ENCODE measurements at places on chromosomes 7 and 10.
A peak's percentile ranks its signal among the peaks of the same experiment; 100 is the strongest.

DNA sequence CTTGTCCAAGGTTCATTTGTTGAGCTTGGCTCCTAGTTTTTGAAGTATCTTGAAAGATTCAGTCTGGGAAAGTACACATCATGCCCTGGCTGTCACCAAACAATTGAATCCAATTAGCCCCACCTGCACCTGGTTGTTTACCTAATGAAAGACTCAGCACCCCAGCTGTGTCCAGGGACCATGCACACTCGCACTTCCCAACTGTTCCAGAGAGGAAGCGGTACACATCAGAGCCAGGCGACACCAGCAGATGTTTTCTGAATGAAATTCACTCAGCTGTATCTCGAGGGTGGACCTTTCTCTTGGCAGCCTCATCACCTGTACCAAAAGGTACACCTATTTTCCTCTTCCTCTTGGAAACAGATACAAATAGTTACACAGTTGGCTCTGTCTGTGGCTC lies 216.4 kb upstream of the LRGUK start:
- H3K36me3 ChIP-seq: no peaks in the 10 kb centered on the region
- H3K27ac ChIP-seq: no peak overlapping the region
- no peaks in the 10 kb centered on the region for H3K27me3 ChIP-seq
- H3K4me3 ChIP-seq: no peak overlapping the region
- DNase-seq: no peak

DNA sequence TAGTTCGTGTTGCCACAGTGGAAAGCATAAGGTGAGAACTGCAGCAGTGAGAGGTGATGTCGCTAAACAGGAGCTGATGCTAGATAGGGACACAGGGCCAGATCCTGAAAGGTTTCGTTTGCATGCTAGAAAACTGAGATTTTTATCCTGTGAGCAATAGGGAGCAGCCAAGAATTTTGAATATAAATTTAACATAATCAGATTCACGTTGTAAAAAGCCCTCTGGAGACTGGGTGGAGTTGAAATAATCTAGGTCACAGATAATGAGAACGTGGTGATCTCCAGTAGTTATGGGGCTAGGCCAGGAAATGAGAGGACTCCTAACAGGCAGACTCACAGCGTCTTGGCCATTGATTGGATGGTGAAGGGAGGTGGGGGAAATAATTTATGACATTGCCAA lies 92.1 kb upstream of the IMMP2L start:
- no peaks in the 10 kb centered on the region for H3K27me3 ChIP-seq
- H3K4me1 ChIP-seq: no peaks in the 10 kb centered on the region
- H3K36me3 ChIP-seq: no peaks in the 10 kb centered on the region

DNA sequence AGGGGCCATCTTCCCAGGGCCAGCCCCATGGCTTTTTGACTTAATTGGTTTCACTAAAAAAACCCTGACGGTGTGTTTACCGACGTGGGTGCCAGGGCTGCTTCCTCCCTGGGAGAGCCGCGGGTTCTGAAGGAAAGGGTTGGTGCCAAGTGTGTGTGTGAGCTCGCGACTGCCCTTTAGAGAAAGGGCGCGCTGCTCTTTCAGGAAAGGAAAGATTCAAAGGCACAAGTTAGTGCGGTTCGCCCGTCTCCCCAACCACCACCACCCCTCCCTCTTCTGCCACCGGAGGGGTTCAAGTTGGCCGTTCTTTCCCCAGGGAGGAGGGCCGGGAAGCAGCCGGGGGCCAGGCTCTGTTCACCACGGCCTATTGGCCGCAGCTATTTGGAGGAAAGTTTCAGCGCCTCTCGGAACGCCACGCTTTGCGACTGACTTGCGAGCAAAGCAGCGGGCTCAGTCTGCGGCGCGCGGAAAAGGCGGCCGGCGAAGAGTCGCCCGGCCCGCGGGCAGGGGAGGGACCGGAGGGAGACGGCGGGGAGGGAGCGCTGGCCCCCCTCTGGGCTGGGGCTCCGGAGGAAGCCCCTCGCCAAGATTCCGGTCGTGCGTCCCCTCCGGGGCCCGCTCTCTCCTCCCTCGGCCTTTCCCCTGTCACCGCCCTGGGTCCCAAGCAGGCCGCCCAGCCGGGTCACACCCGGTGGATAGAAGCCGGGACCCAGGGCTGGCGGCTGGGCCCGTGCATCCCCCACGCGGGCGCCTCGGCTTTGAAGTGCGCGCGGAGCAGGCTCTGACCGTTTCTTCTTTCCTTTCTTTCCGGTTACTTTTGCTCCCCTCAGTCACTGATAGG lies 165.9 kb upstream of the PPP1R3A start:
- H3K27ac ChIP-seq: no peak overlapping the region
- H3K27me3 ChIP-seq: peaks cover 28% of the 10 kb centered on the region
- H3K36me3 ChIP-seq: no peaks in the 10 kb centered on the region
- H3K4me3 ChIP-seq: peak overlapping the region; percentile 87

- peak; percentile 65 for DNase-seq
- no peaks in the 10 kb centered on the region for H3K27me3 ChIP-seq
- peak overlapping the region; percentile 7 for H3K27ac ChIP-seq
- H3K4me3 ChIP-seq: no peak overlapping the region
- peaks cover 2% of the 10 kb centered on the region for H3K36me3 ChIP-seq
These were observed 45.1 kb downstream of the AMZ1 start for GRCh38 chr7:2732959-2733584.

DNA sequence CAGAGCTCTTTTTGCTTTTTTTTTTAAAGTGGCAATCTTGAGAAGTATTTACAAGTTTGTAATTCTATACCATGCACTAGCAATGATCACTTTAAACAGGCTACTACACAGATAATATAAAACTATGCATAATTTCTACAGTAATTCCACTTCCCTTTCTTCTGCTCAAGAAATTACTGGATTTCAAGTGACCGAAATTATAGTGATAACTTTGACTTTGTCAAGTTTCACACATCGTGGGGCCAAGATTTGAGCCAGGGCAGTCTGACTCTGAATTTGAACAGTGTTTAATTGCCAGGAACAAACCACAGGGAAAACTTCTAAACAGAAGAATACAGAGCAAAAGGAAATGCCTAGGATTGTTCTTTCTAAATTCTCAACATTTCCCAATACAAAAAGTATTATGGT lies 288.3 kb upstream of the MKLN1 start:
- H3K4me1 ChIP-seq: no peaks in the 10 kb centered on the region
- H3K27me3 ChIP-seq: no peaks in the 10 kb centered on the region
- peak; percentile 38 for DNase-seq
- no peak overlapping the region for H3K27ac ChIP-seq
- H3K36me3 ChIP-seq: no peaks in the 10 kb centered on the region
- no peak overlapping the region for H3K4me3 ChIP-seq

DNA sequence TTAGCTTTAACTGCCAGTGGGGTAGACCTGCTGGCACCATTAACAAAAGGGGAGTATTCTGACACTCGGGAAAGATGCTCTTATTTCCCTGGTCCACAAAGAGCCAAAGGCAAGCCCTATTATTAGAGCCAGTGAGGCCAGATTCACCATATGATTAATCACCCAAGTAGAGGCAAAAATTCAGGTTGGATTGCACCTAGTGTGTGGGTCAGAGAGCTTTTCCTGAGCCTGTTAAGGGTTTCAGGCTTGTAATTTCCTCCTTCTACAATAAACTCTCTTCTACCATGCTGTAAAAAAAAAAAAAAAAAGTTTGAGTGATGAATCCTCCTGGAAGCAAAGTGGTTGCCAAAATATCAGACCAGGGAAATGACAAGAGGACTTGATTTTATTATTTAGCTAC lies 163.5 kb downstream of the MBL2 start:
- H3K36me3 ChIP-seq: no peaks in the 10 kb centered on the region
- H3K27me3 ChIP-seq: no peaks in the 10 kb centered on the region
- H3K27ac ChIP-seq: no peak overlapping the region
- no peaks in the 10 kb centered on the region for H3K4me1 ChIP-seq
- DNase-seq: no peak
- H3K4me3 ChIP-seq: no peak overlapping the region

DNA sequence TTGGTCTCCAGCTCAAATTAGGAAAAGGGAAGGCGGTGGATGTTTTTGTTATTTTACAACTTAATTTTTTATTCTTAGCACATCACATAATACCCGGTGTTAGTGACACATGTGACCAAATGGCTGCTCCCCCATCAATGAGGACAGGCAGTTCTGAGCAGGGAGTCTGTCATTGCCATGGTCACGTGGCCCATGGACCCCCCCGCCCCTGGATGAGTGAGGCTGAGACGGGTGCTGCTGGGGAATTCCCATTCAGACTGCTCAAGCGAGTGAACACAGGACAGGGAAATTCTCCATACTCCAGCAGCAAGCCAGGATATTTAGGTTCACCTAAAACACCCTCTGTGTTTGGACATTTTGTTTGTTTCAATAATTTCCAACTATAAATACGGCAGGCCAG lies 34.7 kb upstream of the SLC35B4 start:
- no peaks in the 10 kb centered on the region for H3K36me3 ChIP-seq
- no peaks in the 10 kb centered on the region for H3K27me3 ChIP-seq
- no peak for DNase-seq
- no peaks in the 10 kb centered on the region for H3K4me1 ChIP-seq
- no peak overlapping the region for H3K4me3 ChIP-seq

GRCh38 chr10:112213836-112214235 lies 30.3 kb upstream of the GPAM start:
- no peaks in the 10 kb centered on the region for H3K27me3 ChIP-seq
- no peak overlapping the region for H3K27ac ChIP-seq
- peaks cover 4% of the 10 kb centered on the region for H3K4me1 ChIP-seq
- no peak overlapping the region for H3K4me3 ChIP-seq

GRCh38 chr10:124600051-124600880 lies 138.6 kb downstream of the LHPP start:
- no peak for DNase-seq
- H3K4me1 ChIP-seq: no peaks in the 10 kb centered on the region

- no peaks in the 10 kb centered on the region for H3K27me3 ChIP-seq
- no peak overlapping the region for H3K4me3 ChIP-seq
- H3K27ac ChIP-seq: no peak overlapping the region
- H3K4me1 ChIP-seq: no peaks in the 10 kb centered on the region
- no peak for DNase-seq
These were observed 175.6 kb upstream of the VWC2 start for GRCh38 chr7:49597805-49598204.

- peak overlapping the region; percentile 82 for H3K27ac ChIP-seq
- H3K4me3 ChIP-seq: peak overlapping the region; percentile 86
- peak; percentile 73 for DNase-seq
- H3K36me3 ChIP-seq: no peaks in the 10 kb centered on the region
- H3K27me3 ChIP-seq: no peaks in the 10 kb centered on the region
These were observed 1.9 kb downstream of the FOXK1 start for GRCh38 chr7:4683884-4684565.

DNA sequence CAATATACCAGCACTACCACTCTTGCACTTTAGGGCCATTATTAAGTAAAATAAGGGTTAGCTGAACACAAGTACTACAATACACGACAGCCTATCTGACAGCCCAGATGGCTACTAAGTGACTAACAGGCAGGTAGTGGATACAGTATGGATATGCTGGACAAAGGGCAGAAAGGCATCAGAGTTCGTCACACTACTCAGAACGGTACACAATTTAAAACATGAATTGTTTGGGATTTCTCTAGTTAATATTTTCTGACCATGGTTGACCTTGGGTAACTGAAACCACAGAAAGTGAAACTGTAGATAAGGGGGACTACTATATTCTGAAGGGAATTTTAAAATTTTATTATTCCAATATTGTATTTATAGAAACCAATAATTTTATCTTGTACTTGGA lies 101.3 kb upstream of the SKAP2 start:
- no peak overlapping the region for H3K4me3 ChIP-seq
- DNase-seq: no peak
- no peaks in the 10 kb centered on the region for H3K27me3 ChIP-seq
- H3K27ac ChIP-seq: no peak overlapping the region

- H3K4me1 ChIP-seq: no peaks in the 10 kb centered on the region
- H3K27ac ChIP-seq: no peak overlapping the region
- no peaks in the 10 kb centered on the region for H3K36me3 ChIP-seq
- peak; percentile 95 for DNase-seq
These were observed 26.4 kb downstream of the BBS9 start for GRCh38 chr7:33155811-33156210.

GRCh38 chr10:21535494-21535965 lies 1.5 kb downstream of the MLLT10 start:
- no peak for DNase-seq
- H3K27ac ChIP-seq: peak overlapping the region; percentile 44
- peak overlapping the region; percentile 69 for H3K4me3 ChIP-seq
- peaks cover 16% of the 10 kb centered on the region for H3K4me1 ChIP-seq
- H3K27me3 ChIP-seq: no peaks in the 10 kb centered on the region
- peaks cover 15% of the 10 kb centered on the region for H3K36me3 ChIP-seq

DNA sequence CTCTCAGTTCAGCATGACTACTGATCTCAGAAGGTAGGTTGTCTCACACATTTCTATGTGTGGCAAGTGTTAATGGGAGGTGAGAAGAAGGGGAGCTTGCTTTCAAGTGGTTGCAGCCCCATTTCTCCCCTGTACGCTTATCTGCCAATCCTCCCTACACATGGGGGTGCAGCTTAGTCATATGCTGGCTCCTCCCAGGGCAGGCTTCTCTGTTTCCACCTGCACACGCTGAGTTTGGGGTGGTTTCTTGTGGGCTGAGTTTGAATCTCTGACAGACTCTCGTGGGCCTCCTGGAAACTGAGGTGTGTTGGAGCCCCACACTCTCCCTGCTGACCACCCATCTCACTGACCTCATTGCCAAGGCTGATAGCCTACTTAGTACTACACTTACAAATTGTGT lies 435.8 kb upstream of the MTPN start:
- no peak for DNase-seq
- H3K4me1 ChIP-seq: no peaks in the 10 kb centered on the region
- no peaks in the 10 kb centered on the region for H3K36me3 ChIP-seq

- H3K4me3 ChIP-seq: no peak overlapping the region
- H3K27me3 ChIP-seq: no peaks in the 10 kb centered on the region
- no peaks in the 10 kb centered on the region for H3K36me3 ChIP-seq
- no peak for DNase-seq
- no peak overlapping the region for H3K27ac ChIP-seq
These were observed 10.3 kb upstream of the AGR3 start for GRCh38 chr7:16891874-16892643.

DNA sequence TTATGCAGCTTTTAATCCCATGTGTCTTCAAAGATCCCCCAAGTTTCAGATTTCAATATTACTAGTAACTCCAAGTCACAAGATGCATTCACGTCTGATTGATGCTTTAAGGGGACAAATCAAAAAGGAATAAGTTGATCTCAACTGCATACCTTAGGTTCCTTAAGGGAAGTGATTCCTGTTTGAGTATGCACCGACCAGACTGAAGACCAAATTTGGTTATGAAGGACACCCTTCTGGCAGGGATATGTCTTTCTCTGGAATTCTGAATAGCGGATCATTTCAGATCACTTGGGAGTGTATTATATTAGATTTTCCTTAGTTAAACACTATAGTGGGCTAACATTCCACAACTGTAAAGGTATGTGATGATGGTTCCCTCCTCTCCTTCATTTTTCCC lies 4.3 kb downstream of the KIF5B start:
- no peak overlapping the region for H3K27ac ChIP-seq
- peak overlapping the region; percentile 91 for H3K4me3 ChIP-seq
- peaks cover 7% of the 10 kb centered on the region for H3K36me3 ChIP-seq
- peak; percentile 34 for DNase-seq
- H3K4me1 ChIP-seq: peaks cover 34% of the 10 kb centered on the region

GRCh38 chr10:133358162-133358924 lies 524 bp upstream of the FUOM start:
- H3K27me3 ChIP-seq: no peaks in the 10 kb centered on the region
- no peak overlapping the region for H3K4me3 ChIP-seq
- no peak overlapping the region for H3K27ac ChIP-seq
- no peak for DNase-seq
- H3K4me1 ChIP-seq: peaks cover 9% of the 10 kb centered on the region

GRCh38 chr10:68595513-68595912 lies 35.4 kb downstream of the TET1 start:
- no peaks in the 10 kb centered on the region for H3K27me3 ChIP-seq
- DNase-seq: no peak
- no peak overlapping the region for H3K4me3 ChIP-seq
- no peak overlapping the region for H3K27ac ChIP-seq

All from astrocyte (in vitro differentiated cells and primary cell).